ENCODE measurements at places on chromosomes 12 and 14.
A peak's percentile ranks its signal among the peaks of the same experiment; 100 is the strongest.

DNA sequence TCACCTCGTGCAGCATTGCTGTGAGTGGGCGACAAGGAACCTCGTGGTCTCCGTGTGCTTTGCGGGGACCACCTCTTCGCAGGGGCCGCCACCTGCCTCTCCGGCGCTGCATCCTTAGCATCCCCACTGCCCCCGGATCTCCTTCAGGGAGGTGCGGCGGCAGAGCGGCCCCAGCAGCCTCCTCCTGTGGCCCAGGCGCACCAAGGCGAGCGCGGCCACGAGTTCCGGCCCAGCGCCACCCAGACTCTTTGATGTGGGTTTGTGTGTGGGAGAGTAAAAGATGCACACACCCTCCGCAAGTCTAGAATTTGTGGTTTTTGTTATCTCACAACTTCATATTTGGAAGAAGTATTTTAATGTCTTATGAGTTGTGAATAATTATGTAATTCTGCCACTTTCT is 118.8 kb upstream of the DIO3 start:
- DNase-seq: no peak

DNA sequence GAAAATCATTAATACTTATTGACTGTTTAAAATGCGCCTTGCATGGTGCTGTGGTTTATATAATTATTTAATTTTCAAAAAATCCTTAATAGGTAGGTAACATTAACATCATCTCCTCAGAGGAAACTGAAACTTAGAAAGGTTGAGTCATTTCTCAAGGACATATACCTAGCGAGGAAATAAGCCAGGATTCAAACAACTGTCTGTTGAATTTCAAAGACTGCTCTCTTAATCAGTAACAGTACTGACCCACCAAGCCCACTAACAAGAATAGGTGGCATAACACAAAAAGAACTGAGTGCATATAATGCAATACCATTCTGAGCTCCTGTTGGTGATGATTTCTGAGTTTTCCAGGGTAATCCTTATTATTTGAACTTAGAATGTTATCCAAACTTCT is 174.3 kb downstream of the SOX5 start:
- no peak for DNase-seq

DNA sequence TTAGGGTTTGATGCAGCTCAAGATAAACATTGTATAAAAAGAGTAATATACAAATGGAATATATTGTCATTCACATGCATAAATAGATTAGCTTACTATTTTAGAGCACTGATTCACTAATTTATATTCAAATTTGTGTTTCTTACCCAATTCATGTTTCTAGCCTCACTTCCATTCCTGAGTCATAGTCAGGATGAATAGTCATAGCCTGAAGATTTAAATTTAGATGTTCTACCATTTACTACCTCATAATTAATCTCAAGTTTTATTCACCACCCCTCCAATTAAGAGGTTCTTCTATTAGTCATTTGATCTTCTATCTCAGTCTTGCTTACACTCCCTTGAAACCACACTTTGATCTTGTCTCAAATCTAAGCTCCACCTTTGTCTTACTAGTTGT is 38.7 kb downstream of the ANO4 start:
- no peak for DNase-seq

DNA sequence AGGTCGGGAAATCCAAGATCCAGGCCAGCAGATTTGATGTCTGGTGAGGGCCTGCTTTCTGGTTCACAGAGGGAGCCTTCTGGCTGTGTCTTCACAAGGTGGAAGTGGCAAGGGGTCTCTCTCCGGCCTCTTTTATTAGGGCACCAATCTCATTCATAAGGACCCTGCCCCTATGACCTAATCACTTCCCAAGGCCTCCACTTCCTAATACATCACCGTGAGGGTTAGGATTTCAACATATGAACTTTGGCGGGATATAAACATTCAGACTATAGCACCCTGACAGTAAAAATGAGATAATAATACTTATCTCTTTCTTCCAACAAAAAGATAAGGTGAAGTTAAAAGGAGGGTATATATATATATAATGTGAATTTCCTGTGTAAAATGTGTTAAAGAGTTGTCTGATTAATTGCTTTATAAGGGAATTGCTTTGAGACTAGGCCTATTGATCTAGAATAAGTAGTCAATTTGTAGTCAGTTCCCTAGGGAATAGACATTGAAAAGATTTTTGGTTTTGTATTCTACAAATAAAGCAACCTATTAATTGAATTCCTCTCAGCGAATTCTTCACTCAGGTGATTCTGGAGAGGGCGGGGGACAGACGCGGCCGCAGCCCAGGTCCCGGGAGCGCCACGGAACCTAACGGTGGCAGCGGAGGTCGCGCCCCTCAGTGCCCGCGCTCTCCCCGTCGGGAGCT is 516 bp upstream of the LGALS3 start:
- no peak for DNase-seq

- DNase-seq: no peak
Measured at GRCh38 chr12:69509308-69509736, 39.1 kb downstream of the FRS2 start.

DNA sequence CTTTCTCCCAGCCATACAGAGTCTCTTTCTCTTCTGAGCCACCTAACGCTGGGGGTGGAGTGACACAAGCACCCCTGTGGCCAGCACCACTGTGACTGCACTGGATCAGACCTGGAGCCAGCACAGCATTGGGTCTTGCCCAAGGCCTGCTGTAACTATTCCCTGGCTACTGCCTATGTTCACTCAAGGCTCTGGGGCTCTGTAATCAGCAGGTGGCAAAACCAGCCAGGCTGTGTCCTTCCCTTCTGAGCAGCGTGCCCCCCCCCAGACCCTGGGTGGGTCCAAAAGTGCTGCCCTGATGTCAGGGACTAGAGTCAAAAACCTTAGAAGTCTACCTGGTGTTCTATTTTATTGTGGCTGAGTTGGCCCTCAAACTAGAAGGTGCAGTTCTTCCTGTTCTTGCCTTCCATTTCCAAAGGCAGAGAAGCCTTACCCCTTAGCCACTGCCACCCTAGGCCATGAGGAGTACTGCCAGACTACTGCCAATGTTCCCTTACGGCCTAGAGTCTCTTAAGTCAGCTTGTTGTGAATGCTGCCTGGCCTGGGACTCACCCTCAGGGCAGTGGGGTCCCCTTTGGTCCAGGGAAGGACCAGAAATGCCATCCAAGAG is 49.9 kb downstream of the PELI2 start:
- peak; percentile 89 for DNase-seq

DNA sequence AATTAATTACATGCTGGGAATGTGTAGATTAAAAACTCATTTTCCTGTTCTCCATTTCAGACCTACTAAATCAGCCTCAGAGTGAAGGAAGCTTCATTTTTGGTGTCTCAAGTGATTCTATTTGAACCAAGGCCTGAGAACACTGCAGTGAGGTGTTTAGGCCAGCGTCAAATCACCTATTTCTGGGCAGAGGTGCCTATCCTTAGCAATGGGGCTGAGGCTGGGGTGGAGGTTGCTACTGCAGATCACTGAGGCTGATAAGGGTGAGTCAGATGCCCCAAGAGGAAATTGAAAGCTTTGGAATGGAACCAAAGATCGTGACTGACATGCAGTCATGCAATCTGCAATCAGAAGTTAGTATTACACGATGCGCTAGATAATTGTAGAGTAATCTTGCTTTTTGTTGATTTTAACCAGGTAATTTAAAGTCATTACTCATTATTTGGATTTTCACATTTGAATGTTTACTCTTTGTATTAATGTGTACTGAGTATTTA is 4.4 kb downstream of the TXNRD1 start:
- DNase-seq: peak; percentile 99

DNA sequence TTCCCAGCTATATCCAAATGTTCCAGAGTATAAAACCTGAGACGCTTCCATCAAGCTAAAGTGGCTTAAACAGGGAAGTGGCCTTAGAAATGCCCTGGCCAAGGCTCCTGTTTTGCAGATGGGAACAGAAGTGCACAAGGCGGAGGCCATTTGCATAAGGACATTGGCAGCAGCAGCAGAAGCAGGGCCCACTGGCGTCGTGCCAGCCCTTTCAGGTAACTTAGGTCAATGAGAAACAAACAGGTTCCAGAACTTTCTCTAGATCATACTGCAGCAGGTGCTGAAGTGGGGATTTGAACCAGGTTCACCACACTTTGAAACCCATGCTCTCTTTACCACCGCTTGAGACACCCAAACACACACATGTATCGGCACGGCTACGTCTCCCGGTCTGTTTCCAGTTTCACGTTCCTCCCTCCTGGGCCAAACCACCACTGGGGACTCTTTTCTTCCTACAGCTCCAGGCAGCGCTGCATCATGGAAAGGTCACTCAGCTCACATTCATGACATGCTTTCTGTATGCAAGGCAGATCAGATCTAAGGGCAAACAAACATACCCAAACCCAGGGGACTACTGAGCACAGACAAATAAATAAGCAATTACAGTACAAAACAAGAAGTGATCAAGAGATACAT is 46.0 kb upstream of the PLEKHG6 start:
- peak; percentile 33 for DNase-seq

Measured in LNCaP clone FGC (cell line).